ENCODE measurements at places on chromosomes 2 and 18.

DNA sequence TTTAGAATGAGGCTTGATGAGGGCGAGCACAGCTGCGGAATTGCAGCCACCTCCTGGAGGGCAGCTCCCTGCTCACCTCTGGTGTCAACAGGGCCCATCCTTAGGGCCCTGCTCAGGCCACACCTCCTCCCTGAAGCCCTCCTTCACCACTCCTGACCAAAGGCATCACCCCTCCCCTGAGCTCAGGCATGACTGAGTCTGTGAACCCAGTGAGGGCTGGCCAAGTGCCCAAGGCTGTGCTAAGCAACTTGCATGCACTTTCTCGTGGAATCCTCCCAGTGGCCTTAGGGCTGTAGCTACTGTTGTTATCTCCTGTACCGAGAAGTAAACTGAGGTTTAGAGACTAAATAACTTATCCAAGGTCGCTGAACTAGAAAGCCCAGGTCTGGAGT is 101.7 kb downstream of the KLHL29 start:
- no peak for DNase-seq

DNA sequence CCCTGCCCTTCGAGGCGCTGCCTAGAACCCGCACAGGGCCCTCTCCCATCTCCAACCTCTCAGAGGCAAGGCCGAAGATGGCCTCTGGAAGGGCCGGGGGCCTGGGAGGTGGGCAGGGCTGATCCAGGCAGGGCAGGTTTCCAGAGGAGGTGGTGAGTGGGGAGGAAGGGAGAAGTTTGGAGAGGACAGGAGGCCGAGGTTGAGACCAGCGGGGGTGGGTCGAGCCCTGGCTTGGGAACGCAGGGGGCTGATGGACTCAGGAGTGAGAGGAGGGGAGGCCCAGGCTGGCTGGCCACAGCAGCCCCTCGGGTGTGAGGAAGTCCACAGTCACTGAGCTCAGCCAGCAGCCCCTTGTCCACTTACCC is 10.5 kb downstream of the CAPN10 start:
- DNase-seq, result no peak

DNA sequence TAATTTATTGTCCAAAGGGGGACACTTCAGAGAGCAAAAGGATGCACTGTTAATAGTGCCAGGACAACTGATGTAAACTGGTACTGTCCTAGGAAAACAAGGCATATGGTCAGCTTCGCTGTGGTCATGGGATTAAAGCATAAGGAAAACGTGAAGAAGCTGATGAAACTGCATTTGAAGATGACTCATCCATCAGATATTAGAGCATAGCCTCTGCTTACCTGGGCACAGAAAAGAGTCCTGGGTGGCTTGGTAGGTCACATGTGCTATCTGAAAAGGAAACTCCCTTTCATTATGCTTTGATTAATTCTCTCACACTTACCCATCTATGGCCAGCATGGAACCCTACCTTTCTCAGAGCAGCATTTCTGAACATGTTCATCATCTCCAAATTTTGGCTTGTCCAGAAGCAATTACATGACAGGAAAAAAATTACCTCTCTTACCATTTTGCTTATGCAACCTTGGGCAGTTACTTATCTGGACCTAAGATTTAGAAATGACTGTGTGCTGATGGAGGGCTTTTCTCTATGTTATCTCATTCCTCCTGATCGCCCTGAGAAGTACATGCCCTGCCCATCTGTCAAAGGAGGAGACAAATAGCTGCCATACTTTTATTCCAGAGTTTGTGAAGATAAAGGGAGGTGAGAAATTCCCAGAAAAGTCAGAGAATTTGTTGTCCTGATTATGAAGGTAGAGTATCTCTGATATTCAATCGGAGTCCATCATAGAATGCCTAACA is 275.3 kb upstream of the SLC14A2 start:
- no peak for DNase-seq

DNA sequence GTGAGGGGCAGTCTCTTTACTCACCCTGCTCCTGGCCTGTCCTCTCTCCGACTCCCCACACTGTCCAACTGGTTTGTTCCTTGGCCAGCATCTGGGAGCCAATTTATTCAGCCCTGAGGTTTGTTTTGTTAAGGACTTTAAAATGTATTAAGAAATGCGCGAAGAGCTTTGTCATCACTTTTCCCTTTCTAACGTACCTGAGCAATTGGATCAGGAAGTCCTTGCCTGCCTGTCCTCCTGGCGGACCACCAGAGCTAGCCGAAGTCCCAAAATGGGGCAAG is 164.7 kb upstream of the MSH6 start:
- no peak for DNase-seq

GRCh38 chr2:164662066-164662465 is 40.8 kb upstream of the GRB14 start:
- DNase-seq, result no peak

GRCh38 chr2:217797165-217797564 is 205.6 kb downstream of the TNS1 start:
- DNase-seq, result no peak

GRCh38 chr2:10317646-10318045 is 14.9 kb downstream of the HPCAL1 start:
- DNase-seq, result no peak

GRCh38 chr2:39723946-39724827 is 54.9 kb downstream of the THUMPD2 start:
- DNase-seq, result no peak

DNA sequence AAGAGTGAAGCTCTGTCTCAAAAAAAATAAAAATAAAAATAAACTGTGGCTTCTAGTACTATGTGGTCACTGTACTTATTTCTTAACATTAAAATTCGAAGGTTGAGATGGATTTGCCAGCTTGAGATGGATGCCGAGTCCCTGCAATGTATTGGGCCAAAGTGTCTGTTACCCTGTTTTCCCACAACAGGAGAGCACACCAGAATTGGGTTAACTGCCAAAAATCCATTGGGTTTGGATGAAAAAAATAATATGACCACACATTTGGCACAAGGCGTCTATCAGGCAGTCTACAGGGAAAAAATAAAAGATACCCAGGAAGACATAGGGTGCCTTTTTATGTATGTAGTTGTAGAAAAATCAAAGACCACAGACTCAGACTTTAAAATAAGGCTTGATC is 19.2 kb upstream of the MAPRE3 start:
- no peak for DNase-seq

DNA sequence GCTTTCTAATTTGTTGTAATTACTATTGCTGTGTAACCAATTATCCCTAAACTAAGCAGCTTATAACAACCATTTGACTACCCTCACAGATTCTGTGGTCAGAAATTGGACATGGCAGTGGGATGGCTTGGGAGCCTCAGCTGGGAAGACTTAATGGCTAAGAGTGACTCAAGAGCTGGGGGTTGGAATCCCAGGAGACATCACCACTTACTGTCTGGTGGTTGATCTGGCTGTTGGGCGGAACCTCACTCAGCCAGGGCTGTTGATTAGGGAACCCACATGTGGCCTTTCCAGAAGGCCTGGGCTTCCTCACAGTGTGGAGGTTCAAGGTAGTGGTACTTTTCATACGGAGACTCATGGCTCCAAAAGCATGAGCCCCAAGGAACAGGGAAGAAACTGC is 49.8 kb downstream of the E2F6 start:
- DNase-seq, result no peak

DNA sequence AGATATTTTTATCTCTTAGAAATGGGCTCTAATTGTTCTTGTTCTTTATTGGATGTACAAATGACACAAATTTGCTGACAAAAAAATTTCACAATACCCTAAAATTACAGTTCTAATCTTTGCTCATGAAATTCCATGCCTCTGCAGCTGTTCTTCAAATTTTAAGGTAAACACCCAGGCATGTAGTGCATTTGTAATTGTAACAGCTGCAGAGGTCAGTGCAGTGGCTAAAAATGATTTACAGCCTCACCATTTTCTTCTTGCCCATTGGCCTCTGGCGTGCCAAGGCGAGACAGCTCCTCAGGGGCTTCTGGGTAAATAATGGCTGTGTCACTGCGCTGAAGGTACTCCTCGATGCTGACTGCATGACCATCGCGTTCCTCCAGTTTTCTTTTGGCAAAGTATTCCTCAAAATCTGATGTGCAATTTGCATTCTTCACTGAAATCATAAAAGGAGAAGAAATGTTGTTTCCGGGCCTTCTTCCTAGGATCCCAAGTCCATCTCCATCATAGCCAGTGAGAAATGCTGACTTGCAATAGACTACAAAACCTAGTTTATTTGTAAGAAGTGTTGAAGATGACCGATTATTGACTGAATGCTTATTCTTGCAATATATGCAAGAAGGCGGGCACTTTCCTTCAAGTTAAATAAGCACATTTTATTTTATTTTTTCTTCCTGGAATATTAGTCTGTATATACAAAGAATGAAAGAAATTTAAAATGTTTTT is 115.2 kb downstream of the ZEB2 start:
- DNase-seq, result no peak
